Activated CD4-positive, alpha-beta T cell treated with anti-CD3 and anti-CD28 coated beads, Interleukin-2, amount 50 U/mL, for 1 hour (primary cell): ENCODE measurements at places on chromosomes 7 and 10.

- no peak for DNase-seq
These were observed 45.8 kb upstream of the PRSS58 start for GRCh38 chr7:142303650-142304049.

DNA sequence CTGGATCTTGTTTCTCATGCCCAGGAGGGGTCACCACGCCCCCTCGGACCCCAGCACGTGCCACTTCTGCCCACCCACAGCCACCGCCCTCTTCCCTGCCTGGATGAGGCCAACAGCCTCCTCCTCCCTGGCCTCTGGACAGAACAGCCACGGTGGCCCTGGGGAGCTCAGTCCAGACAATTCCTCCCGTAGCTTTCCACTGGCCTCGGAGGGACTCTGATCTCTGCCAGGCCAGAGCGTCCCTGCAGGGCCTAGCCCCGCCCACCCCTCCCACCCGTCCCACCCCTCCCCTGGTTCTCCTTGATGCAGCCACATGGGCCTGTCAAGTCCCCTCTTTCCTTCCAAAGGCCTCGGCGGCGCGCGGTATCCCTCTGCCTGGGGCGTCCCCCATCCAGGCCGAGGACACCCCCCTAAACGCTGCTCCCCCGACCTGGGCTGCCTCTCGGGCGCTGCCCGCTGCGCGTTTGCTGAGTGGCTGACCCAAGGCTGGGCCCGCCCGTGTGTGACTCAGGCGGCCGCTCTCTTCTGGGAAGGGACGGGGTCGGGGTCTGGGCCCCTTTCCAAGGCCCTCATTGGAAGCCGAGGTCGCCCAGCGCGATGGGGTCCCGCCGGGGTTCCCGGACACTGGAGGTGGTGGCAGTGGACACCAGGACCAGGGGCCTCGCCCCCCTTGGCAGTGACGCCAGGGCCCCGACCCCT is 557 bp downstream of the TMEM120A start:
- DNase-seq, result no peak

DNA sequence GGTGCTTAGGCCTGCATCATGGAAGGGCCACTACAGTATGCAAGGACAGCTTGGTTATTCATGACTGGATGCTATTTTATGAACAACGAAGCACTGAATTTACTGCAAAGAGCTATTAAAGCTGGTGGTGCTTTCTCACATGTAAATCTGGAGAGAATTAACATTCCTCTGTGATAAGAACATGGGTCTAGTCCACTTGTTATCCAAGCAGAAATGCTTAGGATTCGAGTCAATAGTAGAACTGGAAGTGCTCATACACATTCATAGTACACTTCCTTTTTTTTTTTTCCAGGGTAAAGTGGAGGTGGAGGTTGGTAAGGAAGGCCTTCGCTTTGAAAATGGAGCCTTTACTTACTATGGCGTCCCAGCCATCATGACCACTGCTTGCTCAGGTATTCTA is 35.0 kb downstream of the CNNM1 start:
- DNase-seq, result no peak

DNA sequence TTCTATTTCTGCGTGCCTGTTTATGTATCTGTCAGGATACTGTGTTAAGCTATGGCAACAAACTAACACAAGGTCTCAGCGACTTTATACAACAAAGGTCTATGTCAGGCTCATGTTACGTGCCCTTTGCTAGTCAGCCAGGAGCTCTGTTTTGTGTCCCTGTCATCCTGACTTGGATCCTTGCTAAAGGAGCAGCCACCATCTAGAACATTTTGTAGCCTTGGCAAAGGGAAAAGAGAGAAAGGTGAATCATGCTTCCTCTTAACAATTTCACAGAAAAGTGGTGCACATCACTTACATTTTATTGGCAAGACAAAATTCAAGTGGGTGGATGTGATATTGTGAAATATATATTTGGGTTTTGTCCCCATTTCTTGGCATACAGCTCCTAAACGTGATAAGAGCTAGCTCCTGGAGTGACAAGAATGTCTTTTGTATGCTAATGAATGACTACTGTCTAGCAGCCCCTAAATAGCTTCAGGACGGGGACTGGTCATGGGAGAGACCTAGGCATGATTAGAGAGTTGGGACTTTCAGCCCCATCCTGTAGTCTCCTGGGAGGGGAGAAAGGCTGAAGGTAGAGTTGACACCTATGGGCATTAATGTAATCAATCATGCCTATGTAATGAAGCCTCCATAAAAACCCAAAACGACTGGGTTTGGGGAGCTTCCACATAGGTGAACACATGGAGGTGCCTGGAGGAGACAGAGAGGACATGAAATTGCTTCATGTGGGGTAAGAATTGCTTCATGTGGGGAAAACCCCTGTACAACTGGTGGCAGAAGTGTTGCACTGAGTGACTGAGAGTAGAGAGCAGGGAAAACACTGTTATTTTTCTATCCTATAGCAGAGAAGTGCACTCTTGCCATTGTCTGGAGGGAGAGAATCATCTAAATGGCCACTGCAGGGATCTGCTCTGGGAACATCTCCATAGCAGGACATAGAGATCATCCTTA is 33.0 kb downstream of the MRPL32 start:
- DNase-seq, result no peak

GRCh38 chr7:117835016-117835664 is 38.1 kb downstream of the CTTNBP2 start:
- no peak for DNase-seq

DNA sequence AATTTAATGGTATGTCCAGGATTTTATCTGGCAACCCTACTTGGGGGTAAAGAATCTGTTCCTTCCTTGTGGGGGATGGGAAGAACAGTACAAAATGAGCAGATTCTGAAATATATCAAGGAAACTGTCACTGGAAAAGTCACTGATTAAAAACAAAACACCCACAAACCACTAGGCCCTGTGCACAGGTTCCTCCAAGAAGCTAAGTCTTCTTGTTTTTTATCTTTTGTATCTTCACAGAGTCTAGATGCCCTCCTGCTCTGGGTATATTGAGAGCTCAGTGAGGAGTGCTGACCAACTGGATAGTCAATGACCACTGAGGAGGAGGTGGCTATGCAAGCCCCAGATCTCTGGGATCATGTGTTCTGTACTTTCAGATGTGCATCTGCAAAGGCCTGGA is 86.8 kb upstream of the ANKRD1 start:
- DNase-seq, result no peak

DNA sequence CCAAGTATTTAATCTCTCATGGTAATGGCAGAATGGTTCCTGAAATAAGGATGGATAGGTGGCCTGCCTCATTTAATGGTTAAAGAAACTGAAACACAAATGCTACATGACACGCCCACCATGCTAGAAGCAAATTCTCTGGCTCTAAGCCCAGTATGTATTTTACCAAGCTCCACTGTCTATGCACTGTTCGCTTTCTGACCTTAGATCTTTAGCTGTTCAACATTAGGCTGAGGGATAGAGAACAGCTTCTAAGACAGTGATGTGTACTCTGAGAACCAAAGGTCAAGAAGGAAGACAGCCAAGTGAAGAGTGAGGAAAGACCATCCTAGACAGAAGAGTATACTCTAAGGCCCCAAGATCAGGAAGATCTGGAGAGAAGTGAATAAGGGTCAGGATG is 26.6 kb downstream of the FAM3C start:
- no peak for DNase-seq

DNA sequence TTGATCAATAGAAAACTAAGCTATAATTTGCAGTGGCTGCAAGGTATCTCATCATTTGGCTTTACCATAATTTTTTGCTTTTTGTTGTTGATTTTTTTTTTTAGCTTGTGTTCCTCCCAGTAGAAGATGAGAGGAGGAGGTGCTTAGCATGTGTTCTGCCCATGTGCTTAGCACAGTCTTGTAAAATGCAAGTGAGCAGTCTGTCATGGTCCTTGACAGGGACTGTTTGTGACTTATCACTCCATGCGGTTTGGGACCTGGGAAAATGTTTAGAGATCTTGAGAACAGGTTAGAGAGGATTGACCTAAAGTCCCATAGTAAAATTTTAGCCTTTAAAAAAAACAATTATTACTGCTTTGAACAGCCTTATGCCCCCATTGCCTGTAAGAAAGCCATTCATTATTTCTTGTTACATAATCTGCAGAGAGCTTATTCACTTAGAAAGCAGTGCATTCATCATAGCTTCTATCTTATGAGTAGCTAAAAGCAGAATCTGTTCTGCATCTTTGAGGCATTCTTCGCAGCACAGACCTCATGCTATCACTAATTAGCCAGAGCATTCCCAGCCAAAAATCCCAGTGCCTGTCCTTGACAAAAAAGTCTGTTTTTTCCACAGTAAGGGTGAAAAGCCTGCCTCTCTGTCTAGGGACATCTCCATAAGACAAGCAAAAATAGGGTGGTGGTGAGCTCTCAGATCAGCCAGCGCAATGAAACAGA is 748.7 kb upstream of the GALNT17 start:
- DNase-seq, result no peak

- DNase-seq, result no peak
These were observed 24.6 kb upstream of the RHBDD2 start for GRCh38 chr7:75854233-75854632.
